ENCODE measurements at places on chromosomes 4 and X. TPM values are rescaled to one million over a fixed set of nuclear protein-coding genes. Genes with fewer than 3 reads are reported as not detected.
A peak's percentile ranks its signal among the peaks of the same experiment; 100 is the strongest.

GRCh38 chr4:70885174-70885573, 17.0 kb upstream of the MOB1B start:
- DNase-seq: no peak

Gene RPL10
- 4,679 TPM for total RNA-seq

DNA sequence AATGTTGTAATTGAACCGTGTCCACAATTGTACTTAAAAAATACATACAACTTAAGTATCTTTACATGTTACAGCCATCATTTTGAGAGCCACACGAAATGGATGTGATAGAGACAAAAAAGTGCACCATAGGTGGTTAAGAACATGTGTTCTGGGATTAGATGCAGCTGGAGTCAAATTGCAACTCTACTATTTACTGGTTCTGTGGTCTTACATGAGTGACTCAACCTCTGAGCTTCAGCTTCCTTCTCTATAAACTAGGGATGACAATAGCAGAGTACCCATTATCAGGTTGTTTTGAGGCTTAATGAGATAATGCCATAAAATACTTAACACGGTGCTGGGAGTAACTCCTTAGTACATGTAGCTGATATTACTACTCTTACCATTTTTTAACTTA, 130.4 kb downstream of the IDS start:
- DNase-seq: no peak

Gene RGN
- 0.05 TPM for total RNA-seq

- no peak for DNase-seq
Observed at GRCh38 chr4:174198828-174199227, 84.6 kb downstream of the FBXO8 start.

DNA sequence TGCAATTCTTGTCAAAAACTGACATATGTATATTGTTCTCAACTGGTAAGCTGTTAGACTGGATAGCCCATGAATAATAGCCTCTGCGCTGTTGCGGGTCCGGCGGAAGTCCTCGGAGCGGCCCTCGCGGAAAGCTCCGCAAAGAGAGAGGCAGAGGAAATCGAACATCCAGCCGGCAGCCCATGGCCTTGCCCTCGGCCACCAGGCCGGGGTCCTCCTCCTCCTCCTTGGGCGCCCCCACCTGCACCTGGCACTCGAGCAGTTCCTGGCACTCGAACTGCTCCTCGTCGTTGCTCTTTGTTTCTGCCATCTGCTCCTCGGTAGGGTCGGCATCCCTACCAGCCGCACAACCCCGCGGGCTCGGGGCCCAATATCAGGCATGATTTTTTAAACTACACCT, 1176.3 kb downstream of the PCDH18 start:
- DNase-seq: no peak

Gene PRMT9
- total RNA-seq: 3.8 TPM

Gene VCX3B
- total RNA-seq: not detected

Gene RPS6KA6
- total RNA-seq: 0.61 TPM

GRCh38 chr4:120964596-120964995, 42.1 kb upstream of the PRDM5 start:
- no peak for DNase-seq

GRCh38 chr4:108454227-108454626, 166.1 kb upstream of the RPL34 start:
- no peak for DNase-seq

GRCh38 chr4:25913851-25914669, at the start of gene SMIM20:
SMIM20 (plus strand) TSS chr4:25914220; CDS start chr4:25914314, 94 bp downstream.
- peak; percentile 89 for DNase-seq
